ENCODE measurements at places on chromosomes 12 and 14.

GRCh38 chr14:56088941-56089340 is 29.3 kb upstream of the PELI2 start:
- no peak for DNase-seq

- DNase-seq: no peak
These were observed 91.5 kb upstream of the PTGDR start for GRCh38 chr14:52175982-52176502.

GRCh38 chr14:93989939-93990338 is 7.2 kb upstream of the CCDC197 start:
- DNase-seq: no peak

- peak; percentile 76 for DNase-seq
These were observed 49.8 kb downstream of the ADCK1 start for GRCh38 chr14:77849711-77850110.

DNA sequence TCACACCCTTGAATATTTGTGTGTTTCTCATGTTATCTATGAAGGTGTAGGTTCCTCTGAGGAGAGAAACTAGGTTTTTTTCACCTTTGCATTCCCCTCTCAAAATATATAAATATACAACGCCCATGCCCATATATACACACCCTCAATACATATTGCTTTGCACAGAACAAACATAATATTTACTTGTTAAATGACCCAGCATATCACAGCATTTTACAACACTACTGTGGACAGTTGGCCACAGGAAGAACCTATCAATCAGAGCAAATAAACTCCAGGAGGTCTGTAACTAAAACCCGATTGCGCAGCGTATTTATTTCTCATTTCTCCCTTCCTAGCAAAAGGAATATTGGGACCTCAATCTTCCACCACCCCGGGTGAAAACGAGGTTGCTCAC is 196.0 kb downstream of the SLC5A8 start:
- no peak for DNase-seq

- DNase-seq: no peak
These were observed 45.5 kb upstream of the FAR2 start for GRCh38 chr12:29103539-29103974.

DNA sequence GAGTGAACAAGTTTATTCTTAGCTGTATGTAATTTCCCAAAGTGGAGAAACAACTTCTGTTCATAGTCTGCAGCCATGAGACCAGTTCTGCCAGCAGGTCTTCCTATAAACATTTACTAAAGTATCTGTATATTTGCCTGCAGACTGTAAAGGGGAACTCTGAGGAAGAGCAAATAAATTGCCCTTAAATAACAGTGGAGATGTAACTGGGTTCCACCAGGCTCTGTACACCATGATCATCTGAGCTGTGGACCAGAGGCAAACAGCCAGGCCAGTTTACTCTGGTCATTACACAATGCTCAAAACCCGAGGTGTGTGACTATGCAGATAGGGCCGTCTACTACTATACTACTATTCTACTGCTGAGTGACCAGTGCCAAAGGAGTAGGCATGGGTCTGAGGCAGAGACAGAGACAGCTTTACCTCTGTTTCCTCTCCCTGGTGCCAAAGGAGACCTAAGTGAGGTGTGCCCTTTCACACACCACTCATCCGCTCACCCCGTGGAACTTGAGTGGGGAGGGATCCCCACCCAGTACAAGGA is 21.1 kb upstream of the CERS5 start:
- DNase-seq: peak; percentile 70

DNA sequence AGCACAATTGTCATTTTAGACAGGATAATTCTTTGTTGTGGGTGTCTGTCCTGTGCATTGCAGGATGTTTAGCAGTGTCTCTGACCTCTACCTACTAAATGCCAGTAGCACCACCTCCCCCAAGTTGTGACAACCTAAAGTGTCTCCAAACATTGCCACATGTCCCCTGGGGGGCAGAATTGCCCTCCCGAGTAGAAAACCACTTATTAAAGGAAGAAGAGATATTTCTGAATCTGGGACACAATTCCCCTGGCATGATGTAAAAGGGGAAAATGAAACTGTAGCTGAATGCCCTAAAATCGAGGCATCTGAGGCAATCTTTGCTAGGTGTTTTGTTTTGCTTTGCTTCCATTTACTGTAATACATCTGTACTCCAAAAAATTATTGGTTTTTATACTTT is 116.8 kb upstream of the NAP1L1 start:
- DNase-seq: no peak

DNA sequence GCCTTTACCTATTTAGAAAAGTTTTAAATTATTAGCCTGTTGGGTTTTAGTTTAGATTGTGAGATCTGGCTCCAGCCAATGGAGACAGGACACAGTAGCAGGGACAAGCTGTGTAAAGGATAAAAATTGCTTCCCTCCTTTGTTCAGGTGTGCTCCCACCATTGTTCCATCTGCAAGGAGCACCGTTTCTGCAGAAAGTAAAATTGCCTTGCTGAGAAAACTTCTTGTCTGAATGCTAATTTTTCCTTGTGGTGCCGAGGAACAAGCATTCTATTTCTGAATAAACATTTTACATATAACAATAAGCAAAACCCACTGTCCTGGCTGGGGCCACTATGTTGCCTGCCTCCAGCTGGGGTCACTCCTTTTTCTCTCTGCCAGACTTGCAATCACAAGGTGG is 72.7 kb upstream of the ZFP36L1 start:
- peak; percentile 8 for DNase-seq

- no peak for DNase-seq
These were observed 365.2 kb downstream of the SEC23A start for GRCh38 chr14:38737686-38738407.

- DNase-seq: peak; percentile 83
These were observed 56.3 kb downstream of the SIX6 start for GRCh38 chr14:60565211-60565610.

DNA sequence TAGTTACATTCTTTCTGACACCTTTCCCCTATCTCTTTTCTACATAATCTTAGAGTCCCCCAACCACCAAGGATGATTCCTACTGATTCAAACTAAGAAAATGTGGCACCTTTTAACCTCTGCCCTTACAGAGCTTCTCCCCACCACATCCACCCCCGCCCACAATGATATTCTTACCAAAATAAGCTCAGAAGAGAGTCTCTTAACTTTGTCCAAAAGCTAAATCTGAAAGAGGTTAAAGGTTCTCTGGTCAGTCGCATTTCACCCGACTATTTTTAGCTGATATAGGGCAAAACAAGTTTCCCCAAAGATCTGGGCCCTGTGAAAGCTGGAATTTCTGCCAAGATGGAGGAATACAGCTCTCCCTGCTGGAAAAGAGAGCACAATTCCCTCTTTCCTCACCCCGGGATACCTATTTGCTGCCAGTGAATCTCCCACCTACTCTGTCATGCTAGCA is 128.6 kb downstream of the ZFP36L1 start:
- DNase-seq: peak; percentile 86

- DNase-seq: no peak
These were observed 936.1 kb upstream of the FBXO33 start for GRCh38 chr14:40368314-40368713.

DNA sequence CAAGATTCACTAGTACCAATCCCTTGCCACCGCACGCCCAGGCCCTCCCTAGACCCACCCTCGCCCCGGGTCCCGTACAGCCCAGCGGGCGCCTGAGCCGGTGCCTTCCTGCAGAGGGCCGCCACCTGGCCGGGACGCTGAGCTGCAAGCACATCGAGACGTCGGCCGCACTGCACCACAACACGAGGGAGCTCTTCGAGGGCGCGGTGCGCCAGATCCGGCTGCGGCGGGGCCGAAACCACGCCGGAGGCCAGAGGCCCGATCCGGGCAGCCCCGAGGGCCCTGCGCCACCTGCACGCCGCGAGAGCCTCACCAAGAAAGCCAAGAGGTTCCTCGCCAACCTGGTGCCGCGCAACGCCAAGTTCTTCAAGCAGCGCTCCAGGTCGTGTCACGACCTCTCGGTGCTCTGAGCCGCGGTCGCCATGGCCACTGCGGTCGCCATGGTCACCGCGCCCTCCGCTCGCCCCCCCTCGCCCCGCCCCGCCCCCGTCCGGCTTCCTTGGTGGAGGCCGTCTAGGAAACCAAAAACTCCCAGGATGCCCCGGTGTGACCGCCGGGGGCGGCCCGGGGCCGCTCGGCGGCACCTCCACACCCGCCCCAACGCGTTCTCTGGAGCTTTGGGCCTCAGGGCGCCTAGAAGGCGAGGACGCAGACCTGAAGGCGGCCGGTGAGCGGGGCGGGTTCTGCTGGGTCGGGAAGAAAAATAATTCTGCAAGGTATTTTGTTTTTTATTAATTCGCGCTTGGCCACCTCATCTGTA is 3.7 kb downstream of the REM2 start:
- peak; percentile 47 for DNase-seq

DNA sequence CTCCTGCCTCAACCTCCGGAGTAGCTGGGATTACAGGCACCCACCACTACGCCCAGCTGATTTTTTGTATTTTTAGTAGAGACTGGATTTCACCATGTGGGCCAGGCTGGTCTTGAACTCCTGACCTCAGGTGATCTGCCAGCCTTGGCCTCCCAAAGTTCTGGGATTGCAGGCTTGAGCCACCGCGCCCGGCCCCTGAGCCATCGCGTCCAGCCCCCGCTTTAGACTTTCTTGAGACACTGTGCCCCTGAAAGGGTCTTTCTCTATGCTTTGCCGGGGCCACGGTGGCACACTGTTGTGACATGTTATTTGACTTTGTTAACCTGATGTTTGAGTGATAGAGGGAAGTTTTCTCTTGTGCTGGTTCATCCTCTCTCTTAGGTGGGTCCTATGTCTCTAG is 186.4 kb downstream of the BTG1 start:
- DNase-seq: no peak

DNA sequence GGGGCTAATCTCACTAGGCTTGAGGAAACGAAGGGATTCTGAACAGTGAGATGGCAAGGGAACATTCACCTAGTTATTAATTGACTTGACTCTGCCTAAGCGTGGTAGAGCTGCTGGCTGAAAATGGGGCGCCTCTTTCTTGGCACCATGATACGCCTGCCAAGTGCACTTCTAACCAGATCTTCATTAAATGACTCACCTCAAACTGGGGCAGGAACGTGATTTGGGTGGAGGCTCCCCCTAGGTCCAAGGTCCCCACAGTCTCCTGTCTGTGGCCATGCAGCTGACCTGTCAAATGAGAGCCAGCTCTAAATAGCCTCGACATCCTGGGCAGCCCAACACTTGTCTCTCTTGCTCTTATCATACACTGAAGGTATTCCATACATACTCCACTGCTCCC is 26.0 kb downstream of the COQ6 start:
- no peak for DNase-seq

DNA sequence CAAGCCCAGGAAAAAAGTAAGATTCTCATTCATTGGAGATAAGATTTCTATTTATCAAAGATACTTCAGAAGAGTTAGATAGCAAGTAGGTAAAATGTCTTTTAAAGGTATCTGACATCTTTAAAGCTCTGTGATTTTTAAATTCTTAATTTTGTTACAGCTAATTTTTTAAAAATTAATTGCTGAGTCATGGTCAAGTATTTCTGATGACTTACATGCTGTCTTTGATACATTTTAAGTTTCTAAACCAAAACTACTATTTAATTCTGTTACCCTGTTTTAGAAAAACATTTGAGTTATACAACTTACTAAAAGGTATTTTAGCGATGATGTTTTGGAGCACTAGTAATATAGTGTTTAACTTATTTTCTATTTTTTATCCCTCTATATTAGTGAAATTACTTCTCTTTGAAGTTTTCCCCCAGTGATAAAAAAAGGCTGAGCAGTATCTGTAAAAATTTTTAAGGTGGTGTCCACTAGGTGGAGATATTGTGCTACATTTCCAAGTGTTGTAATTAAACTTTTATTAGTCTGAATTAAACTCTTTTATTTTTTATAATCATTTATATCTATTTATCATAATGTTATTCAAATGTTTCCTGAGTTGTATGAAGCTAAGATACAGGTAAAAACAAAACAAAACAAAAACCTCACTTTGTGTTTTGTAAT is 11.5 kb downstream of the ALG10 start:
- DNase-seq: peak; percentile 45

- no peak for DNase-seq
These were observed 152.7 kb upstream of the EEA1 start for GRCh38 chr12:93081810-93082165.

DNA sequence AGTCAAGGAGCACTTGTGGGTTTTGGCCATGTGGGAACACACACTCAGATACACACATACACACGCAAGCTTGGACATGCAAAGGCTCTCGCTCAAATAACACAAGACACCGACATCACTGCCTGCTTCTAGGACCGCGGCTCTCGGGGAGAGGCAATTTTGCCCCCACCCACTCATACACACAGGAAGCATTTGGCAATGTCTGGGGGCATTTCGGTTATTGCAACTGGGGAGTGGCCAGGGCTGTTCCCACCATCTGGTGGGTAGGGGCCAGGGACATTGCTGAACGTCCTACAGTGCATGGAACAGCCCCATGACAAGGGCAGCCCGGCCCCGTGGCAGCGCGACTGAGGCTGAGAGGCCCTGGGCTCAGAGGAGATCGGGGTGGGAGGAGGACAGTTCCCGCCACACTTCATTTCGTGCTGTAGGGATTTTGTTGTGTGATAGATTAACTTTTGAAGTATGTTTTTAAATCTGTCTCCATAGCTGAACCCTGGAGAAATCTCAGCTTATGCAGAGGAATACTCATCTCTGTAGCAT is 35.6 kb downstream of the RIMBP2 start:
- no peak for DNase-seq

DNA sequence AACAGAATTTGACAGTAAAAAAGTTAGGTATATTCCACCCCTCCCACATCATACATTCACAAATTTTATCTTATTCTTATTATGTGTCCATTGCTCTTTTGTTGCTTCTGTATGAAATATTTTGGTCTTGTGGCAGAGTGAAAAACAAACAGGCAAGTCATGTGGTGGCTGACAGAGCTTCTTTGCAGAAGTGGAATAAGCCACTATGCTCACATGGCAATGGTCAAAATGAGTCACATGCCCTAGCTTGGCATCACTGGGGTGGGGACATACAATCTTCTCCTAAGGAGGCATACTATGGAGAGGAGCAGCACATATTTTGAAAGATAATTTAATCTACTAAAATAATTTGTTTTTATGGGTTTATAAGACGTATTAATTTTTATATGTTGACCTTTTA is 27.7 kb upstream of the CMA1 start:
- no peak for DNase-seq

DNA sequence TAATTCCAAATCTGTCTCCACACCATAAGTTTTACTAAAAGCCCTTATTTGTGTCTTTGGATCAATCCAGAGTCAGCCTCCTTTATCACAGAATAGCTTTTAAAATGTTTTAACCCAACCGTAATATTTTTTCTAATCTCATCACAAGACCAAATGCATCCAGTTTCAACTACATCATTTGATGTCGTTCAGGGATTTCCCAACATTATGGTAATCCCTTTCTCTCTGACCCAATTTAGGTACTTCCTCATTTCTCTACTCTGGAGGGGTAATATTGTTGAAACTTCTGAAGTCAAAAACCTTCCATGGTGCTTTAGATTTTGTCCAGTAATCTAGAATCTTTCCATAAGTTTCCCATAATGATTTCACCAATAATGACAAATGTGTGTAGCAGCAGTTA is 596.8 kb downstream of the SOX5 start:
- DNase-seq: no peak
